ENCODE measurements at places on chromosomes 6 and 20. TPM values are rescaled to one million over a fixed set of nuclear protein-coding genes. Genes with fewer than 3 reads are reported as not detected.

Gene MYT1
- not detected for total RNA-seq

DNA sequence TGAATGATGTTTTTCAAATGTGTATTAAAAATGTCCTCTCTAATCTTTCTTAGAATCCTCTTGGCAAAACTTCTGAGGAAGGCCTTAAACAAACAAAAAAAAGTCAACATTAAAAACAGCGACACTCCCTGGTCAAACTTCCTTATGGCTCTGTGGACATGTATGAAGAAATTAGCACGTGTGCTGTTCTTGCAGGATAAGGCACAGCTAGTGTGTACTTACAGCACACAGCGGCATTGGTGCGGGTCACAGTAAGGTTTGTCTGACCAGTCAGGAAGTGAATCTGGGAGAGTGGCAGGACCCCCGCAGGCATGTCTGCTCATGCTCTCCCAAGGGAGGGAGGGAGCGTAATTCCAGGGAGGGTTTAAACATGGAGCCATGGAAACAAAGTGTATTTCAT lies 38.8 kb downstream of the SLC22A1 start:
- peak; percentile 44 for DNase-seq

DNA sequence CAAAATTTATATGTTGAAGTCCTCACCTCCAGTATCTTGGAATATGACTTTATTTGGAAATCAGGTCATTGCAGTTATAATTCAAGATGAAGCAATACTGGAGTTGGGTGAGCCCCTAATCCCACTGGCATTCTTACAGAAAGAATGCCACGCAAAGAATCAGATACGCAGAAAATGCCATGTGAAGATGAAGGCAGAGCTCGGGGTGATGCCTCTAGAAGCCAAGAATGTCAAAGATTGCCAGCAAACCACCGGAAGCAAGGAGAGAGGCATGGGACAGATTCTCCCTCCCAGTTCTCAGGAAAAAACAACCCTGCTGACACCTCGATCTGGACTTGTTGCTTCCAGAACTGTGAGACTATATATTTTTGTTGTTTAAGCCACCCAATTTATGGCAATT lies 273.4 kb upstream of the CITED2 start:
- no peak for DNase-seq

- no peak for DNase-seq
These were observed 226.0 kb downstream of the BMP2 start for GRCh38 chr20:6993511-6993910.

DNA sequence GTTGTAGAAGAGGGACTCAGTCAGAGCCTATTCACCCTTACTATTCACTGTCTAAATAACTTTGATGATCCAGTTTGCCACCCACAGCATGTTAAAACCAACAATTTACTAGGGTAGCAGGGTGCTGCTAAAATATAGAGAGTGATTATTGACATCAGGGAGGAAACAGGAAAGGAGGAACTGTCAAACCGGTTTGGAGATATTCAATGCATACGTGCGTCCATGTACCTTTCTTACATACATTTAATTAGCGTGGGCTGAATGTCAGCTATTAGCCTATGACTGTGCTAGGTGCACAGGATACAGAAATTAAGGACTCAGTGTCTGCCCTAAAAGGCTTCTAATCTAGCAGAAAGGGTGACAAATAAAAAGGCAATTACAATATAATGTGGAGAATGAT lies 57.2 kb downstream of the IL20RA start:
- DNase-seq, result no peak

GRCh38 chr6:81763968-81764367 lies 11.5 kb upstream of the TENT5A start:
- no peak for DNase-seq

Gene SRXN1
- 70.9 TPM for total RNA-seq

- DNase-seq, result peak; percentile 6
These were observed 66.8 kb downstream of the LMBRD1 start for GRCh38 chr6:69729870-69730449.

Data from RPMI7951 (cell line).